Mucosa of descending colon (tissue), 3 donors: ENCODE measurements at places on chromosomes 12 and 14.

GRCh38 chr14:91714805-91715204 is 17.1 kb downstream of the CATSPERB start:
- peak; percentile 19 for DNase-seq

DNA sequence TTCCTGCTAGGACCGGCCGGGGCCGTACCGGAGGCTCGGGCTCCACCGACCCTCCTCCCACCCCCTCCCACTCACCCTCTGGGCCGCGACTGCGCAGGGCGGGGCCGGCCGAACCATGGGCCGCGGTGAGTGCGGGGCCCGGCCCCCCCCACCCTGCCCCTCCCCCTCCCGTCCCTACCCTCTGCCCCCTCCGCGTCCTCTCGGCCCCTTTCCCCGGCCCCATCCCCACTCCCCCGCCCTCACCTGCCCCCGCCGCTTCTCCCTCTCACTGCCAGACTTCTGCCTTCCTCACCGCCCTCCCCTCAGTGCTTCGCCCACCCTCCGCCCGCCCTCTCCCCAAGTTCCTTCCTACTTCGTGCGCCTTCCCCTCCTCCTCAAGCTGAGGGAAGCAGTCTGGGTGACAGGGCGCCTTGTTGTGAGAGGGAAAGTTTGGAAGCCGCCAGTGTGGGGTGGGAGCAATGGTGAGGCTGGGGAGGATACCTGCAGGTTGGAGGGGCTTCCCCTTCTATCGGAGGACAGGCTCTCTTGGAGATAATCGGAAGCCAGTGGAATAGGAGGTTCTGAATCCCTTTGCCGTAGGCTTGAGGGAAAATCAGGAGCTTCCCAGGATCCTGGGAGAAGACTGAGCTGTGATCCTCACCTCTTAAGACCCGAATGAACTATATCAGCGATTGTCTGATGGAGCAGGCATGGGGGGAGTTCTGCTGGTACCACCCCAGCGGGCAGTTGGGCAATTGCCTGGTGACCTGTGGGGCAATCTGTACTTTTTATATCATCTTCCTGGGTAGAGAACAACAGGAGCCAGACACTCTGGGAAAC is 472 bp downstream of the MBD6 start:
- peak; percentile 74 for DNase-seq

DNA sequence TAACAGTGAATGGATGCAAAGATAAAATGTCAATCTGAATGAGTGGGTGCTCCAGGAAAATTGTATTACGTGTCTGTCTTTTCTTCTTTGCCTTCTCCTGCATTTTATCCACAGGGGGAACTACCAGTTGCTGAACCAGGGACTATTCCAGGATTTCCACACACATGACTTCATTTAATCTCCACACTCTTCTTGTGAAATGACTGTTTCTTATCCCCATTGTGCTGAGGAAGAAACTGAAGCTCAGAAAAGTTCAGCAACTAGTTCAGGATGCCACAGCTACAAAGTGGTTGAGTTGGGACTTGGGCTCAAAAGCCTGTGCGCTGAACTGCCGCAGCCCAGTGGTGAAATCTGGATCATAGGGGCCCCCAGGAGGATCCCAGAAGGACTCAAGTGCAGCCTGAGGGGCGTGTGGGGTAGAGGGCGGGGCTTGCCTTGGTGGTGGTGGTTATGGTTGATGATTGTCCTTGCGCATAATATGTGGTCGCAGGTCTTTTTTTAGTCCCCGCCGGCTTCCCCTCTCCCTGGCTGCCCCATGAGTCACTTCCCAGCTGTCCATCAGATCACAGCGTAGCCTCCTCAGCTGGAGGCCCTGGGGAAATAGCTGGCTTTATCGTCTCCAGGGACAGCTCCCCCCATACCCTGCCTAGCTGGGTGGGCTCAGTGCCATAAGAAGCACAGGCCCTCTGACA is 235.2 kb upstream of the CRY1 start:
- no peak for DNase-seq

DNA sequence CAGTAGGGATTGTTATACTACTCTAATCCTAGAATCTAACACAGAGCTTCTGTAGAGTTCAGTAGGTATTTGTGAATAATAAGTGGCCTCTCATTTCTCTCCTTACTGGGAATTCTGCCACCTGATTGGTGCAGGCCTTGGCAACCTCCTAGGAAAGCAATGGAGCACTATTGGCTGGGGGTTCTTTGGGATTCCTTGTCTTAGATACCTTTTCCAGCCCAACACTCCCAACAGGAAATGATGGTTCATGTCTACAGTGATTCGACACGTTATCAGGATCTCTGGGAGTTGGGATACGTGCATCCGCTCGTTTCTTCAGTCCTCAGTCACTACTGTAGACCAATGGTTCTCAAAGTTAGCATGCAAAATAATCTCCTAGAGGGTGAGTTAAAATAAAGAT is 67.4 kb downstream of the ELK3 start:
- DNase-seq = no peak

GRCh38 chr12:106023039-106023438 is 115.7 kb downstream of the NUAK1 start:
- DNase-seq = no peak

GRCh38 chr14:75513911-75514672 is 8.2 kb upstream of the BATF start:
- DNase-seq = no peak

DNA sequence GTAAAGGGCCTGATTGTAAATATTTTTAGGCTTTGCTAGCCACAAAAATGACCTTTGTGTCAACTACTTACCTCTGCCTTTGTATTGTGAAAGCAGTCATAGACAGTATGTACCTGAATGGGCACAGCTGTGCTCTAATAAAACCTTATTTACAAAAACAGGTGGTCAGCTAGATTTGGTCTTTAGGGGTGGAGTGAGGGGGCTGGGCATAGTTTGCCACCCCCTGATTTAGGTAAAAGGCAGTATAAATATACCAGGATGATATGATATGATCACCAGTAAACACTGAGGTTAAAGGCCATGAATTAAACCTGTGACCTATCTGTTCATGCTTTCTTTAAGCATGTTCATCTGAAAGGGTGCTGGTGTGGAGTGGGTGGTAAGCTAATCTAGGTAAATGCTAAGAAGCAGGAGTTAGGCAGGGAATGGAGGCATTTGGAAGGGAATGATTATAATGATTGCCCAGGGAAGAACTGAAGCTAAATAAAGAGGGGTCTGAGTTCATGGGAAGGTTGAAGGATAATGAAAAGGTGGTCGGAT is 77.1 kb upstream of the BCAT1 start:
- DNase-seq = no peak

- DNase-seq = no peak
Observed at GRCh38 chr14:87199381-87199780, 793.6 kb downstream of the GALC start.

- no peak for DNase-seq
Observed at GRCh38 chr12:97939156-97939555, 476.6 kb downstream of the RMST start.

- no peak for DNase-seq
Observed at GRCh38 chr12:6122201-6122600, 2.3 kb downstream of the VWF start.

DNA sequence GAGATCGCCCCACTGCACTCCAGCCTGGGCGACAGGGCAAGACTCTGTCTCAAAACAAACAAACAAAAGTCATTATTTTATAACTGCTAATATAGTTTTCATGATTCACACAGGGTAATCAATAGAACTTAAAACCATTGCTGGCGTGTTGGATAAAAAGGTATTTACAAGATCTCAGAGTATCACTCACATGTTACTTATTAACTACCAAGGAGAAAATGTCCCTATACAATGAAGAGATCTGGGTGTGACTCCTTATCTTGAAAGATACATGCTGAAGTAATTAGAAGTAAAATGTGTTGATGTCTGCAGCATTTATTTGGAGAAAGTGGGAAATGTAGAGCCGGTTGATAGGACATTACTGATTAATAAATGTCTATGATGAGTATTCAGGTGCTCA is 57.3 kb upstream of the PIK3C2G start:
- no peak for DNase-seq

DNA sequence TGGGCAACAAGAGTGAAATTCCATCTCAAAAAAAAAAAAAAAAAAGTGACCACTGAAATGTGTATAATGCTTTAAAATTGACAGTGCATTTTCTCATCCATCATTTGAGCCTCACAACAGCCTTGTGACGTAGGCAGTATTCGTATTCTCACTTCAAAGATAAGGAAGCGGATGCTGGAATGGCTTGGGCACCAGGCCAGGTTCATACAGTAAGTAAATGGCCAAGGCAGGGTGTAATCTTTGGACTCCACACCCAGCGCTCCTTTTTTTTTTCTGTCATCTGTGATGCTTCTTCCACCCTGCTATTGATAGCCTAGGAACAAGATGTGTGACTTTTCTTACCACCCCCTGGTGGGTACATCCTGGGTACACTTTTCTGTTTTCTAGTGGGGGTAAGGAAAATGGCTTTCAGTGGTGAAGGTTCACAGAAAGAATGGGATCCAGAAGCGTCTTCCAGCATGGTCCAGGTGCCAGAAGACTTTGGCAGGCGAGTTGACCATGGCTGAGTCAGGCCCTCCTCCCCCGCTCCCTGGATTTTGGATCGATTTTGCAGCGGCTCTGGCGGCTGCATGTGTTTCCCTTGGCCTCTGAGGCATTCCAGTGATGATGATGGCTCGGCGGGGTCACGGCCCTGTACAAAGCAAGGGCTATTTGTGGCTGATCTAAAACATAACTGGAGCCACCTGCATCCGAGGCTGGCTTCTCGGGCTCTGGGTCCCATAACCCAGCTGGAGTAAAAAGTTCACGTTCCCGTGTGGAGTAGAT is 110.6 kb downstream of the CACNA1C start:
- peak; percentile 86 for DNase-seq

GRCh38 chr12:24560192-24560775 is 388.6 kb downstream of the BCAT1 start:
- no peak for DNase-seq

GRCh38 chr12:120851444-120851843 is 52.7 kb downstream of the SPPL3 start:
- DNase-seq = no peak

- DNase-seq = no peak
Observed at GRCh38 chr14:35866595-35867279, 40.6 kb downstream of the BRMS1L start.

DNA sequence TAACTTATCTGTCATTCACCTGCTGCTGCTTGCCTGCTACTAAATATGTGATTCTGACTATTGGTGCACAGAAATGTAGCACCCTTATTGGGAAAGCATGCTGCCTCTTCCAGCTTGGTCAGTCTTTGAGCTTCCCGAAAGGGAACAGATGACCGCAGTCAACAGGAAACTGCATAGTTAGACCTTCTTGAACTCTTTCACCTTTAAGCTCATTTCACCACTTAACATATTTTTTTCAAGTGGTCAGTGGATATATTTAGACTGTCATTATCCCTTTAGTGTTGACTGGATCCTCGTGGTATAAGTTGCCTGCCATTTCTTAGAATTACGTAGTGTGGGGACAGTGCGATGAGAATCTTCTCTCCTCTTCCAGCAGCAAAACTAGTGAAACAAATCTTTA is 224.9 kb downstream of the FBXL14 start:
- DNase-seq = no peak

GRCh38 chr14:52395728-52396127 is 81.6 kb downstream of the PTGER2 start:
- DNase-seq = no peak

- DNase-seq = no peak
Observed at GRCh38 chr14:42804141-42804540, 1197.5 kb downstream of the LRFN5 start.
